ACHN (cell line): ENCODE measurements at places on chromosomes 3 and 15.

- peak; percentile 25 for DNase-seq
Measured at GRCh38 chr15:85587707-85588411, 206.9 kb downstream of the KLHL25 start.

DNA sequence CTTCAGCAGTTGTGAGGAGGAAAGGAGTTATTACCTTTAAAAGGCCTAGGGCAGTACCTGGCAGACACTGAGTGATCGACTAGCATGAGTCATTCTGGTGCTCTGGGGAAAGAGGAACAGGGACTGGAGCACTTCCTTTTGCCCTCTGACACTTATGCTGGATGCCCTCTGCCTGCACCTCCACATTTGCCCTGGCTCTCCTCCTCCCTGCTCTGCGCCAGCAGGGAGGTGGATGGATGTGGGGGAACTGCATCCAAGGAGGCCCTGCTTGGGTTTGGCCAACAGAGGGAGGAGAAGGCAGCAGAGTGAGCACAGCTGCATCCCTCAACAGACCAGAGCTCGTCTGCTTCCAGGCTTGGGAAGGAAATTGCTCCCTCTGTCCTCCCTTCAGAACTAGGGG is 75.0 kb downstream of the SEMA5B start:
- no peak for DNase-seq

- no peak for DNase-seq
Measured at GRCh38 chr3:176426371-176426770, 770.9 kb downstream of the TBL1XR1 start.

DNA sequence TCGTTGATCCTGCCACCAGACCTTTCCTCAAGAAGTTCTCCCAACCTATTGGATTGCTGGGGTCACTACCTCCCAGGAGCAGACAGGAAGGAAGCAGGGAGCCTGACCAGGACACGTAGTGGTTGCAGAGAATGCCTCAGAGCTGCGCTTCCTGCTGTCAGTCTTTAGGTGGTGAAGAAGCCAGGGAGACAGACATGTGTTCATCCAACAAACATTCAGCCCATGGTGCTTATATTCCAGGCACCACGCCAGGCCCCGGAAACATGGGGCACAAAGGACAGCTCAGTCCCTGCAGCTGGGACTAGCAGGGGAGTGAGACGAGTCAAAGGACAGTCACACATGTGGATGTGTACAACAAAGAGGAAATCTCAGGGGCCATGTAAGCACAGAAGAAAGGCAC is 26.0 kb upstream of the CORO2B start:
- no peak for DNase-seq

DNA sequence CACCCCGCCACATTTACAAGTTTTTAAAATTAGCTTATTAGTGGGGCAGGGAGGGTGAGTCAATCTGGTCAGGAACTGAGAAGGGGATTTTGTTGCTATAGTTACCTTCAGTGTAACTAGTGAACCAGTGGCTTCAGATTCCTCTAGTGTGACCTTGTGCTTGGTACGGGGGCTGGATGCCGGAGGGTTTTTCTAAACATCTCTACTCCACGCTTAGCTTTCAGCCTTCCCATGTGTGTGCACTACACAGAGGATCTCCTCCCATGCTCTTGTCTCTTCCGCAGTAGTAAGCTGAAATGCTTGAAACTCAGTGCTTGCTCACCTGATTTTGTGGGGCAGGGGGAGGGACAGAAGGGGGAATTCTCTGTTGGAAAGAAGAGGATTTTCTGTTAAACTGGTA is 67.9 kb upstream of the AKAP13 start:
- peak; percentile 57 for DNase-seq

DNA sequence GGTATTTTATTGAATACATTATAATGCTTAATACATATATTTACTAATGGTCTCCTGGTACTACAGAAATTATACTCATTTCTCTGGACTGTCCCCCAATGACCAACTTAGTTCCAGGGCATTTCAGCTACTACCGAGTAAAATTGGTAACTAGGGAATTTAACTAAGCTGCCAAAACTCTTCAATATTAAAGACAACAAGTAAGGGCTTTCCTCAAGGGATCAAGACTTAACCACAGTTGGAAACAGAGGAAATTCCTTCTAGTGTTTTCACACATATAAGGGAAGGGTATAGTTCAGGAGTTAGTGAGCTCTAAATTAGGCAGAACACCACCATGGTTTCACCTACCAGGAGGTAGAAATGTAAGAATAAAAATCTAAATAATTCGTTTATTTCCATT is 357.4 kb downstream of the TBL1XR1 start:
- DNase-seq: no peak

DNA sequence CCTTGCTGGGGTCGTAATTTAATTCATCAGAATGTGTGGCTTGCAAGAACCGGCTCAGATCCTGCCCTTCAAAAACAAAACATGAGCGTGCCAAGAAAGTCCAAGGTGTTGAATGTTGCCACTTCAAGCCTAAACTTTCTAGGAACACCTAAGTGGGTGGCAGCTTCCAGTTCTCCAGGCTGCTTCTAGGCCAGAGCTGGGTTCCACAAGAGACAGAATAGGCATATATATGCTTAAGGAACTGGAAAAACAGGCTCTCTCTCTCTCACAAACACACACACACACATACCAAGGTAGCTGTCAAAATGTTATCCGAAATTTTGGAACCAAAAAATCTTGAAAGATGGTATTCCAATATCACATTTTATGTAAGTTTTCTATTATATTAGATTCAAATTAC is 890 bp upstream of the ADIPOQ start:
- DNase-seq: no peak

- DNase-seq: no peak
Measured at GRCh38 chr3:171165983-171166382, 139.5 kb upstream of the SLC2A2 start.

DNA sequence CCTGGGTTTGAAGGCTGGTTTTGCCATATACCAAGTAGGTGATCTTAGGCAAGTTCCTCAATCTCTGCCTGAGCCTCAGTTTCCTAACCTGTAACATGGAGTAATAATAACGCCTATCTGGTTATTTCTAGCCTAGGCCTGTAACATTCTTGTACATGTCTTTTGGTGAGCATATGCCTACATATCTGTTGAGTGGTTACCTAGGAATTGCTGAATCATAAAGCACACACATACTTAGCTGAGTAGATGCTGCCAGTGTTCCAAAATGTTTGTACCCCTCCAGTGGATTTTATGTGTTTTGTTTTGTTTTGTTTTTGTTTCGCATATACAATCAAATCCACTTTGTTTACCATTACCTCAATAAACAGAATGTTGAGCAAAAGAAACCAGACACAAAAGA is 17.4 kb upstream of the MFGE8 start:
- DNase-seq: no peak

DNA sequence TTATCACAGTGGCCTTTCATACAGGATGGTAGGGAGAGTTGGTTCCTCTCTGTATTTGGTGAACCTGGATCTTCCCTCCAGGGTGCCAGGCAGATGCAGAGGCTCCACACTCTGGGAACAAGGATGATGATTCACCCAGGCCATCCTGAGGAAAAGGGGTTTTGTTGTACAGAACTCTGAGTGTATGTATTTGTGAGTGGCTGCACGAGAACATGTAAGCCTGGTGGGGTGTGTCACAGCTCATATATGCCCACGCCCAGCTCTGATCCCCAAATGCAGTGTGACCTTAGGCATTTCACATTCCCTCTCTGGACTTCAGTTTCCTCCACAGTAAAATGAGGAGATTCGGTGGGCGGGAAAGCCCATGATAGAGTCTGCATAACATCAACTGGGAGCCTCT is 11.6 kb upstream of the CILP start:
- DNase-seq: no peak

DNA sequence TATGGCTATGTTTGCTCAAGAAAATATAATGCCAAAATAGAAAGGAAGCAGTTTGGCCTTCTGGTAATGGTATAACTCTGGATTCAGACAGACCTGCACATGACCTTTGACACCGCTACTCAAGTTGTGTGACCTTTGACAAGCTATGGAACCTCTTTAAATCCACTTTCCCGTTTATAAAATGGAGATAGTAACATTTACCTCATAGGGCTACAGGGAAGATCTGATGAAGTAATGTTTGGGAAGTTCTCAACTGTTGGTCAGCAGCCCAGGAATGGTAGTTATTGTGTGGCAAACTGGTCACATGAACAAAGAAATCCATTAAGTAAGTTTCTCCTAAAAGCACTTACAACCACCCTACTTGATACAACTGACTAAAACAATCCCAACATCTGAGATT is 95.1 kb upstream of the PHLDB2 start:
- peak; percentile 27 for DNase-seq

GRCh38 chr3:196914866-196915265 is 27.5 kb downstream of the NCBP2 start:
- no peak for DNase-seq

DNA sequence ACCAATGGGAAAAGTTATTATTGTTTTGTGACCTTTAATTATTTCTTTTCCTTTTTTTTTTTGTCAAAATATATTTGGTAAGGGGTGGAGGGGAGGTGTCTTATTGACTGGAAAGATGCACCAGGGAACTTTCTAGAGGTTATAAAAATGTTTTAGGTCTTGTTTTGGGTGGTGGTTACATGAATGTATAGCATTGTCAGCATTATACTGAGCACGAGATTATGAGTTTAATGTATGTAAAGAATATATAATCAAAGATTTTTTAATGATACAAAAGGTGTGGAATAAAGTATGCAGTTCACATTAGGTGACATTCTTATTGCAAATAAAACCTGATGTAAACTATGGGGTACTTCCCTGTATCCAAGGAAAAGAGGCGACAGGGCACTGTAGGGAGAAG is 23.0 kb upstream of the MAP3K13 start:
- DNase-seq: no peak

GRCh38 chr15:40747685-40748631 is 7.1 kb downstream of the RMDN3 start:
- DNase-seq: no peak

GRCh38 chr15:54519577-54519976 is 541.3 kb downstream of the UNC13C start:
- DNase-seq: no peak

DNA sequence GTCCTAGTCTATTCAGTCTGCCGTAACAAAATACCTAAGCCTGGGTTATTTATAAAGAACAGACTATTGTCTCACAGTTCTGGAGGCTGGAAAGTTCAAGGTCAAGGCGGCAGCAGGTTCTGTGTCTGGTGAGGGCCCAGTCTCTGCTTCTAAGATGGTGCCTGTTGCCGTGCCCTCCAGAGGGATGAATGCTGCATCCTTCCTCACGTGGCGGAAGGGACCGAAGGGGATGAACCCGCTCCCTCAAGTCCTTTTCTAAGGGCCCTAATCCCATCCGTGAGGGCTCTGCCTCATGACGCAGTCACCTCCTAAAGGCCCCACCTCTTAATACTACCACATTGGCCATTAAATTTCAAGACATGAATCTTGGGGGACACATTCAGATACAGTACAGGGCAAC is 133.7 kb downstream of the CHSY1 start:
- DNase-seq: no peak

DNA sequence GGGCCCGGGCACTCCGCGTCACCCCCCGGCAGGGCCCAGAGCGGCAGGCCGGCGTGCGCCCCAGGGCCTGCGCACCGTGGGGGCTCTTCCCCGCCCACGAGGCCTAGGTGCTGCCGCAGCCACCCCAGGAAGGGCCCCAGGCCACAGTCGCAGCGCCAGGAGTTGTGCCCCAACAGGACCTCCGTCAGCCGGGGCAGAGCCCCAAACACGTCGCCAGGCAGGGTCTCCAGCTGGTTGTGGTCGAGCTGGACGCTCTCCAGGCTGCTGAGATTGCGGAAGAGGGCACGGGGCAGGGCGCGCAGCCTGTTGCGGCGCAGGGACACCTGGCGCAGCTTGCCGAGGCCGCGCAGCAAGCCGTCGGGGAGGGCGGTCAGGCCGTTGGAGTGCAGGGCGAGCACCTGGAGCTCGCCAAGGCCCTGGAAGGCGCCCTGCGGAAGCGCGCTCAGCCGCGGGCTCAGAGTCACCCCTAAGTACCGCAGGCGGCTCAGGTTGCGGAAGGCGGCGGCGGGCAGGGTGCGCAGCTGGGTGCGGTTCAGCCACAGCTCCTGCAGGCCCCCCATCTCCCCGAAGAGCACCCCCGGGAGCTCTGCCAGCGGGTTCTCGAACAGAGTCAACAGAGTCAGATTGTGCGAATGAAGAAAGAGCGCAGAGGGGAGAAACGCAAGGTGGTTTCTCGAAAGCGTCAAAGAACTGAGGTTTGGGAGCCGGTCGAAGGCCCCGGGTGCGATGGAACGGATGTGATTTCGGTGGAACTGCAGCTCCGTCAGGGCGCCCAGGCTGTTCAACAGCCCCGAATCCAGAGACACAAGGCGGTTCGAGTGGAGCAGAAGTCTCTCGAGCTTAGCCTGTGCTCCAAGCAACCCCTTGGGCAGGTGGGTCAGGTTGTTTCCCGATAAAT is 2.0 kb downstream of the GP5 start:
- DNase-seq: no peak

- no peak for DNase-seq
Measured at GRCh38 chr3:45948311-45948781, 5.1 kb downstream of the CXCR6 start.

DNA sequence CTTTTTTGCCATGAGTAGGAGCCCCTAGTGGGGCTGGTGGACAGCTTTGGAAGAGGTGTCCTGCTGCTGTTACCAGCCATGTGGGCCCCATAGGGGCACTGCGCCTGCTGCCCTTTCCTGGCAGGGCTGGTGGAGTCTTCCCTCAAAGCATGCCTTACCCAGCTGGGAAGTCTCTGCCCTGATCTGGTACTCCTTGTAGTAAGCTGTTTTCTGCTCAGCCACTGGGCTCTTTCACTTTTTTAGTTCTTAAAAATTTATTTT is 26.2 kb downstream of the HMCES start:
- no peak for DNase-seq

GRCh38 chr3:61802772-61803171 is 241.4 kb downstream of the PTPRG start:
- no peak for DNase-seq

- no peak for DNase-seq
Measured at GRCh38 chr3:124084022-124084881, 92.3 kb upstream of the ROPN1 start.

- DNase-seq: peak; percentile 24
Measured at GRCh38 chr3:31567036-31567435, 34.3 kb downstream of the STT3B start.

GRCh38 chr3:127675651-127676391 is 3.1 kb downstream of the ABTB1 start:
- no peak for DNase-seq

- no peak for DNase-seq
Measured at GRCh38 chr3:195410546-195410945, 32.3 kb downstream of the ACAP2 start.

GRCh38 chr3:52396011-52396906 is 48.6 kb downstream of the SEMA3G start:
- DNase-seq: no peak
